GM04503 (cell line): ENCODE measurements at places on chromosomes 6 and 20.

- no peak for DNase-seq
These were observed 169.1 kb upstream of the CST7 start for GRCh38 chr20:24779946-24780345.

DNA sequence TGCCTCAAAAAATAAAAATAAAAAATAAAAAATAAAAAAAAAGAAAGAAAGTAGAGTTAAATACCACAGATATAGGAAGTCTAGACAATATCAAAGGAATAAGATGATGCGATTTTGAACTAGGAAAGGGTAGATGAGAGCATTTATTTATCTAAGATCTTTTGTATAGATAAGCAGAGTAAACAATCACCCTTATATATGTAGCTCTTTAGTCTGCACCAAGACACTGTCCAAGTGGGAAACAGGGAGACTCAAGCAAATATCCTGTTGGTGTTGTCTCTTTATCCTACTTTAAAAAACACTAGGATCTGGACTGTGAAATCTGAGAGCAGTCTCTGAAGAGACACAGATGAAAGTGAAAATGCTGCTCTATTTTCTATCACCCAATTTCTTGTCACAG lies 587.0 kb upstream of the FLRT3 start:
- no peak for DNase-seq

DNA sequence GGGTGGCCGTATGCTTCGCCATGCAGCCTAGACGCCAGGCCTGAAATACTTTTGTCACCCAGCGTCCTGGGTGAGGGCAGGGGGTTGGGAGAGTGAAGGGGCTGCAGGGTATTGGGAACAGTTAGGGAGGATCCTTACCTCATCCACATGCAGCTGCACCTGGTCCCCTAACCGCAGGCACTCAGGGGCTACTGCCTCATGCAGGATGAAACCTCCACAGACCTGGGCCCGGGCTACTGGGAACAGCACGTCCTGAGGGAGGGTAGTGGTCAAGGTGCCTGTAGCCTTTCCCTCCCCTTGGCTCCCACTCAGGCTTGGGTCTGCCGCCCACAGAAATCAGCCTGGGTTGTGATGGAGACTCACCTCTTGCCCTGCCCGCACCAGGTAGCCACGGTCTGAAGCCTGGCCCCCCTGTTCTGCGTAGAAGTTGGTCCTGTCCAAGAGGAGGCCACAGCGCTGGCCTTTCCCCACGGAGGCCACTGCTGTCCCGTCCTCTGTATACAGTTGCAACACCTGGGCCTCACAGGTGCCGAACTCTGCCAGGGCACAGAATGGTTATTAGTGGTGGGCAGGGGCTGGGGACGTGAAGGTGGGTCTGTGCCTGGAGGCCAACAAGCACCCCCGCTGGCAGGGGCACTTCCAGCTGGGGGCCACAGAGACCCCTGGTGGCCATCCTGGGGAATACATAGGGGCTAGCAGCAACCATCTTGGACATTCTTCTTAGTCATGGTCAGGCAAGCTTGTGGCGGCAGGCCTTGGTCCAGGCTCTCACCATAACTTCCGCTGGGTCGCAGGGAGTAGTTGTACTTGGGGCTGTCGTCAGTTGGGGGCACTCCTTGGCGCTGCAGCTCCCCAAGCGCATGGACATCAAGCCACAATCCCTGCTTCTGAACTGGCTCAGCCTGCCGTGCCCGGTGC lies 8.6 kb downstream of the AARS2 start:
- DNase-seq: no peak

DNA sequence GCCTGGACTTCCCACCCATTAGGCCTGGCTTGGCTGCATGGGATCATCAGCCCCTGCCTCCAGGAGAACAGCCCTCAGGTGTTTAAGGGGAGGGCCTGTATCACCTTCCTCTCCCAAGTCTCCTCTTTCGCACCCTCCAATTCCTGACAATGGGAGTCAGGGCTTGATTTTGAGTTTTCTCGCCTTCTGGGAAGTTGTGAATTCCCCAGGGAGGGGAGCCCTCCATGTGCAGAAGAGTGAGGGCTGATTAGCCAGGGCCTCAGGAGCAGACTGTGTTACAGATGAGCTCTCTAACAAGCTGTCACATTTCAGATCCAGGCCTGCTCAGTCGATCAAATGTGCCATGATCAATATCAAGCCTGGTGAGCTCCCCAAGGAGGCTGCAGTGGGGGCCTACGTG lies 42.4 kb downstream of the CNBD2 start:
- no peak for DNase-seq

DNA sequence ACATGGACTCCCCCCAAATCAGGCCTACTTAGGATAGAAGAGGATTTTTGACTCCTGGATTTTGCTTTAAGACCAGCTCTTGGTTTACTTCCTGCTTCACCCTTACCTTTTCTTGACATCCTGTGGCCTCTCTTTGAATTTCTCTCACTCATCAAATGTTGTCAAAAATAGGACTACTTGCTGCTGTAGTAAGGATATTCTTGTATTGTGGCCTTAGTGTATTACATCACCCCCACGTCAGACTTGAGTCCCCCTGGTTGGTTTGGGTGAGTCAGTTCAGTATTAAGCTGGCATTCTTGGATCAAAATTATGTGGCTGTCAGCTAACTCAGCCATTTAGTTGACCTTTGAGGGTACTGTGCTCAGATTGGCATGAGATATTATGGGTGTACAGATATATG lies 1.1 kb downstream of the TPX2 start:
- no peak for DNase-seq

- no peak for DNase-seq
These were observed 213.6 kb upstream of the PREP start for GRCh38 chr6:105616521-105616920.

- DNase-seq: peak; percentile 47
These were observed 34.3 kb downstream of the UQCC2 start for GRCh38 chr6:33677143-33677660.

DNA sequence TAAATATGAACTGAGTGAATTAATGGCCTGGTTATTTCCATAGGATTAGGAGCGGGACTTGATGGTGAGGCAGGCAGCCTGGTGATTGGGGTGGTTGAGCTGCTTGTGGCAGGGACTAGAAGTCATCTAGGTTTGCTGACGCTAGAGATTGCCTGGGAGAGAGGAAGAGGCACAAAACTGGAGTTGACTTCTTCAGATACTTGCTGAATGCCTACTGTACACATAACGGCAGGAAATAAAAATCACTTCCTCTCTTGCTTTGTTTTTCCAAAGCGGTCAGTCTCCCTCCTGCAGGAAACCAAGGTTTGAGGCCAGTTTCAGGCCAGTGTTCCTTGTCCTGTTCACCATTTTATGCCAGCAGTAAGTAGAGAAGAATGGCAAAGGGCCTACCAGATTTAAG lies 36.7 kb upstream of the MYLIP start:
- no peak for DNase-seq

GRCh38 chr20:48892891-48893290 lies 28.6 kb upstream of the ARFGEF2 start:
- no peak for DNase-seq

GRCh38 chr6:112710710-112711109 lies 363.6 kb downstream of the RFPL4B start:
- no peak for DNase-seq
